ENCODE measurements at places on chromosomes 1 and 21.
A peak's percentile ranks its signal among the peaks of the same experiment; 100 is the strongest.

GRCh38 chr1:186812570-186812969, 16.2 kb upstream of the PLA2G4A start:
- no peak for DNase-seq

DNA sequence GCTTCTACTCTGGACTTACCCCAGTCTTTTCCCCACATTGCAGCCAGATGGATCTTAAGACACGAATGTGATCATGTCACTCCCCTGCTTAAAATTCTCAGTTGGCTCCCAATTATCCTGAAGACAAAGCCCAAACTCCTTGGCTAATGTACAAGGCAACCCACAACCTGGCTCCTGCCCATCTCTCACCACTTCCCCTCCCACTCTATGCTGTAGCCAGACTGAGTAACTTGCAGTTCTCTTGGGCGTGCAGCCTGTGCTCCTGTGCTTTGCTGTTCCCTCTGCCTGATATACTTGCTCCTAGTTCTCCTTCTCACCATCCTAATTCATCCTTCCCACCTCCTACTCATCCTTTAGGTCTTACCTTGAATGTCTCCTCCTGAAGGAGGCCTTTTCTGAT, 56.2 kb downstream of the LGR6 start:
- DNase-seq: no peak

- DNase-seq: no peak
Observed at GRCh38 chr1:98296681-98297080, 364.8 kb upstream of the SNX7 start.

DNA sequence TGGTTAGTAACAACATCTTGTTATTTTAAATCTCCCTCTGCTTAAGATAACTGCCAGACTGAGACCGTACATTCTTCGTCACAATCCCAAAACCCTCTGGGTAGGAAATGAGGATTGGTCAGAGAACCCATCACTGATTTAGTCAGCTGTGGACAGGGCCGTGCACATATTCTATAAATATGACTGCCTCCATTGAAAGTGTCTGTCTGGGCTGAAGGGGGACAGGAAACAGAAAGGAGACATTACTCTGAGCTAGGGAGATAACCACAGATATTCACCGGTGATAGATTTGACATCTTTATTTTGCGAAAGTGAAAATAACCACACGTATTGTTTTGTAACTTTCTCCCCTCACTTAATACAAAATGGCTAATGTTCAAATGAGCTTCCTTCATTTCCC, 36.9 kb upstream of the ST6GALNAC5 start:
- DNase-seq: no peak

GRCh38 chr1:234745844-234746797, 136.1 kb upstream of the IRF2BP2 start:
- no peak for DNase-seq

GRCh38 chr1:59678493-59679228, 136.1 kb upstream of the HOOK1 start:
- no peak for DNase-seq

GRCh38 chr1:206478746-206479145, 8.5 kb downstream of the IKBKE start:
- no peak for DNase-seq

DNA sequence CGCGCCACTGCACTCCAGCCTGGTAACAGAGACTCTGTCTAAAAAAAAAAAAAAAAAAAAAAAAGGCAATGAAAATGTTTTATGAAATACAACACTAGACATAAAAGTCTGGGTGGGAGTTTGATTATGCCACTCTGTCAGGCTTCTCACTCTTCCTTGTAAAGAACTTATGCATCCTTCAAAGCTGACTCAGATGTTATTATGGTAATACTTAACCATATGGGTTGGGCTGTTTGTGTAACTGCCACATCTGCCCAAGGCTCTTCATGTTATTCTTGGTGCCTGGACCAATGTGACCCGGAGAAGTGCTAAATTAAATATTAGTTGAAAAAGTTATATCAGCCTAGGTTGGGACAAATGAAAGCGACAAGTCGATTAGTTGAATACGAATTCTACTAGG, 23.8 kb downstream of the FAM89A start:
- DNase-seq: no peak

- DNase-seq: no peak
Observed at GRCh38 chr1:7322283-7322785, 448.8 kb upstream of the VAMP3 start.

DNA sequence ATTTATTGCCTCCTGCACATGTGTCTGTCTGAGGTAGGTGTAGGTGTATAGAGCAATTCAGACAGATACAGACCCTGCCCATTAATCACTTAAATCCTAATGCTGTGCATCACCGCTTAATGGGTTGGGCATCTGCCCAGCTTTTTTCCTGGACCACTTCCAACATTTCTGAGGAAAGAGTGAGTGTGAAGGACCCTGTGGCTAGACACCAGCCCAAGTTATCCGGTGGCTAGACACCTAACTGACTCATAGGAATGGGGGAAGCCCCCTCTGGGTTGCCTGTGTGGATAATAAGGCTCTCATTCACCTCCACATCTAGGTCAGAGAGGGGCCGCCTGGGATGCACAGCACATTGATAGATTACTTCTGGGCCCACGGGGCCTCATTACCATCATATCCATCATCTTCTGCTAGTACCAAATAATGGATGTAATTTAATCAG, 121.1 kb upstream of the RAVER2 start:
- DNase-seq: no peak

DNA sequence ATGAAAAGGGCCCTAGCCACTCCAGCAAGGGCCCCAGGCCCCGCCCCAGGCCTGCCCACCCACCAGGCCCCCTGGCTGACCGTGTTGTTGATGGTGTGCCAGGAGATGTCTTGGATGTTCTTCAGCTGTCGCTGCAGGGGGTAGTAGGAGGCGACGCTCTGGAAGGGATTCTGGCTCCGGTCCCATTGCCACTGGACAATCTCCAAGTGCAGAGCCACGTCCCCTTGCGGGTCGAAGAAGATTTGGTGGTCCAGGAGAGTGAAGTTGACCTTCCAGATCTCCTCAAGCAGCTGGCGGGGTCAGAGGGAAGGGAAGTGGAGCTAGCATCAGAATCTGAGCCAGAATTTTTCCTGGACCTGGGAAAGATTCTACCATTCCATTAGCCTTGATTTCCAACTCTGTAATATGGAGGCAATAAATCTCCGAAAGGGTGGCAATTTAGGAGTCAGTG, 10.2 kb downstream of the TAS1R2 start:
- DNase-seq: no peak

- DNase-seq: peak; percentile 61
Observed at GRCh38 chr1:192610112-192610889, 25.6 kb upstream of the RGS13 start.

DNA sequence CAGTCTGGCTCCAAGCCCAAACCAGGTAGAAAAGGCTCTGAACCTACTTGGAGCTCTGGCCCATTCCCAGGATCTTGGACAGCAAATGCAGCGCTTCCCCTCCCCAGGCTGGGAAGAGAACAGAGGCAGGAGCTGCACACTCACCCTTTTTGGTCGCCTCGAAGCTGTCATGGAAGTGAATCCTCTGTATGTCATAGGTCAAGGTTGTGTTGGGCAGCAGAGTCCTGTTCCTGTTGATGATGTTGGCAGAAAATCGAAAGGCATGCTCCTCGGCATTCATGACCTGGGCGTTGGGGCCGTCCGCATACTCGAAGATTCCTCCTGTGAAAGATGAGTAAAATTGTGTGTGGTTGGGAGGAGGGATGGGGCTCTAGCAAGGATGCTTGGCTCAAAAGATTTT, 143.5 kb downstream of the GRIK3 start:
- no peak for DNase-seq

- no peak for DNase-seq
Observed at GRCh38 chr1:154145986-154146385, 8.9 kb downstream of the NUP210L start.
